Spinal cord (tissue), 10 donors: ENCODE measurements at places on chromosomes 6 and 20.

DNA sequence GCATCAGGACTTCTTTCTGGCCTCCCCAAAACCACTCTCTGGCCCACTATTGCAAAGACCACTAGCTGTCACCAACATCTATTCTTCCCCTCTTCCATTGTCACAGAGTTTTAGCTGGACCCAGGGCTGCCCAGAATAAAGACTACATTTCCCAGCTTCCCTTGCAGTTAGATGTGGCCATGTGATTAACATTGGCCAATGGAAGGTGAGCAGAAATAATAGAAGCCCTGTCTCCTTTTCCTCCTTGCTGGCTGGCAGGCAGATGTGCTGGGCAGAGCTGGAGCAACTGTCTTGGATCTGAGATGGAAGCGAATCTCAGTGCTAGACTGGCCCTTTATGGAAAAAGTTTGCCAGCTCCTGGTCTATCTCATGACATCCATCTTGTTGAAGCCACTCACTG lies 97.0 kb downstream of the KCNB1 start:
- peak; percentile 84 for DNase-seq

- DNase-seq, result no peak
Observed at GRCh38 chr20:53413186-53413631, 180.4 kb downstream of the ZNF217 start.

DNA sequence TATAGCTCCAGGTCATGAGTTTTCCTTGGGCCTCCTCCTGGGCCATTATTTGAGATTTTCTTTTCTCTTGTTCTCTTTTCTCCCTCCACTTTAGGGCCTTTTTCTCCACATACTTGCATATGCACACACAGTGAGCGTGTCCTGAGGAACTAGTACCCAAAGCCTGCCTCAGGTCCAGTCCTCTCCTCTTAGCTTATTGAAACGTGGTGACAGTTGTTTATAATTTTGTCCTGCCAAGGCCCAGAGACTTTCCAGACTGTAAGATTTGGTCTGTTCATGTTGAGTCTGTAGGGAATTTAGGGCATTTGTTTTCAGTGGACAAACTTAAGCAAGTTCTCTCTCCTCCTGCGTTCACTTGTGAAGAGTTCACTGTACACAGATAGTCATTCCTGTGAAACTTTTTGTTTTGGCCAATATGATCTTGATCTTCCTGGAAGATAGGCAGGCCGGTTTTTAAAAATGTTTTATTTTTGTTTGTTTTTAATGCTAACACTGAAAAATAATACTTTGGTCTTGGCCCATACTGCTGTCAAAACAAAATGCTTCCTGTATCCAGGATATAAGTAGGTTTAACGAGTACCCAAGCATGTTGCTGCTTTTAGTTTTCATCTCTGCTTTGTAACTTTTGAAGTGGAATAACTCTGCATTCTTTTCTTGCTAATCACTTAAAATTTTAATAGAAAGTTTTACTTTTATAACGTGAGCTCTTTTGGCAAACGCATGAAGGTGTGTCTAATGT lies 20.7 kb downstream of the LRRC1 start:
- DNase-seq, result no peak

- DNase-seq, result no peak
Observed at GRCh38 chr6:142377497-142377848, 75.7 kb downstream of the ADGRG6 start.

DNA sequence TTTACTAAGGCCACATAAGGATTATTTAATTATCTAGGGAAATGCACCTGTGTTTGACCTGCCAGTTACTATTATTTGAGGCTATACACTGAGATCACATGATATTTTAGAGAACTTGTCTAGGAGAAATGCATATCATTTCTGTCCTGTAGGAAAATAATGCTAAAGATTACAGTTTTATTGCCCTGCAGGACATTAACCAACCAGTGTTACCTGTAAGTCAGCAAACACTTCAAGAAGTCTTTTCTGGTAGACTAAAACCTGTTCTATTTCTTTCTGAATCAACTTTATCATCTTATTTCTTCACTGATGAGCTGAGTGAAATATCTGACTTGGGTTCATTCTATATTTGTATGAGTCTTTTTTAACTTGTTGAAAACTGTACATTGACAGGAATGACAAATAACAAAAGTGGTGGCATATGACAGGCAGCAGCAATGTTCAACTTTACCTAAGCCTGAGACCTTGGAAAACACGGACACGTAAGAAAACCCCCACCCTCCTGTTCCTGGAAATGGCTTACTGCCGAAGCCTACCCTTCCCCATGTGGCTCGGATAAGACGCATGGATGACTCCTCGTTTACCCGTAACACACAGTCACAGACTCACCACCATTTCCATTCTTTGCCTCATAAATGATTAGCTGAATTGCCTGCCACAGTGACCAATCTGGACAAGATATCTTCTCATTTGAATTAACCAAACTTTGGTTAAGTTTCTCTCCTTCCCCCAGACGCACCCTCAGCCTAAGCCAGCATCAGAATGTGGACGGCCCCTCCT lies 118.0 kb upstream of the CD93 start:
- no peak for DNase-seq

DNA sequence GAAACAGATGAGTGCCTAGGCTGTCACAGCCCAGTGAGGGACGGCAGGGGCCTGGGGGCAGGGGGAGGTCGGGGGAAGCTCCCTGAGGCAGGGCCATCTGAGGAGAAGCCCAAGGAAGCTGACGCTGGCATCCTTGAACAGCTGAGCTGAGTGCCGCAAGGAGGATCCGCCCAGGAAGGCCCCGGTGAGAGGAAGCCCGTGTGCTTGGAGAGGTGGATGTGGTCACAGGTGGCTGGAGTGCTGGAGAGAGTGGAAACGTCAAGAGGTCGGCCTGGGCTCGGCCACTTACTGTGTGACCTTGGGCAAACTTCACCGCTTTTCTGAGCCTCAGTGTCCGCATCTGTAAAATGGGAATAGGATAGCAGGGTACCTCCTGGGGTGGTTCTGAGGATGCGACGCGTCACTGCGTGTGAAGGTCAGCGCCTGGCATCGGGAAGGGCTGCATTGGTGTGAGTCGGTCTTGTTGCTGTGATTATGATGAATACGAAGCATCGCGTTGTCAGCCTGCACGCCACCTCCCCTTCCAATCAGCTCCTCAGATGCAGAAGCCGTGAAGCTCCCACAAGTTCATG lies 116.1 kb upstream of the PTPN1 start:
- DNase-seq, result no peak

DNA sequence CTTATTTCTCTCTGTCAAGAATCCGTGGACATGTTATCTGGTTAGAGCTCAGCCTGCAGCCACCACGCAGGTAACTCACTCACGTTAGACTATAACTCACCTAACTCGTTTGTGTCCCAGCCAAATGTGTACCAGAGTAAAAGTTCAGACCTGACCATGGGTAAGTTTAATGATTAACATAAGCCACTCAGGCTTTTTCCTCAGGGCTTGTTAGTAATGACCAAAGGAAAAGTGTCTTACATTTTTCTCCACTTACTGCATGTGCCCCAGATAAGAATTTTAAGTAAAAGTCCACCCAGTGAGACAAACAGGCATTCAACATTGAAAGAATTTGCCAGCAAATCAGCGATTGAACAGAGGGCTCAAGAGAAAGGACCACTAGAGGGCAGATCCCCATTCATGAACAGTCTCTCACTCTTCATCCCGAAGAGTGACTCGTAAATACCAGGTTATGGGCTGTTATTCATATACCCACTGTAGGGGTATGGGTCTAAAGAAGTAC lies at the start of gene PKHD1:
TSS of gene PKHD1 (minus strand) at position 116 of the 502 bp plus-strand sequence. CDS start 2,680 bp downstream, outside the sequence.
- no peak for DNase-seq

DNA sequence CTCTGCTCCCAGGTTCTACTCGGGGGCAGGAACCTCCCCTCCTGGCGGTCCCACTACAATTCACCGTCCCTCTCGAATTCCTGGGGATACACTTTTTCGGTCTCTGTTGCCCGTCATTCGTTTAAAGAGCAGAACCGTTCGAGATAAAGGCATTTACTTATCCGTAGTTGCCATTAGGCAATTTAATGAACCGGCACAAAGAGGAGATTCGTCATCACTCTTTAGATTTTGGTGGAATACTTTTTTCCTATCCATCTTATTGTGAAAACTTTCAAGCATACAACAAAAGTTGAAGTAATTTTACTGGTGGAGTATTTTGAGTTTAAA lies 1.2 kb upstream of the CD24 start:
- no peak for DNase-seq

DNA sequence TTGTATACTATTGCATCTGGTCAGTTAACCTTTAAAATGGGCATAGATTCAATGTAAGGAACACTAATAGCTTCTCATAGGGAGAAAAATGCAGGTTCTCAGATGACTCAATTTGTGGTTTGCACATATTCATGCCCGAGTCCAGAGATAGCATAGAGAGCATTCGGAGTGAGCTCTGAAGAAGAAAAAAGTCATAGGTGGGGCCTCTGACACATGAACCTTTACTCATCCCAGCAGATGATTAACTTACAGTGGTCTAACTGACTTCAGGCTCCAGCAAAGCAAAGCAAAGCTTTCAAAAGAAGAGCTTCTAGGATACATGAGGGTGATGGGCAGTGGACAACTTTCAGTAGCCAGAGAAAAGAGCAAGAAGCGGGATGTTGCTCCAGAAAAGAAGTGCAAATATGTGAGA lies 55.3 kb upstream of the BTN3A2 start:
- no peak for DNase-seq

GRCh38 chr6:40210628-40211056 lies 276.4 kb upstream of the MOCS1 start:
- DNase-seq, result peak; percentile 43

DNA sequence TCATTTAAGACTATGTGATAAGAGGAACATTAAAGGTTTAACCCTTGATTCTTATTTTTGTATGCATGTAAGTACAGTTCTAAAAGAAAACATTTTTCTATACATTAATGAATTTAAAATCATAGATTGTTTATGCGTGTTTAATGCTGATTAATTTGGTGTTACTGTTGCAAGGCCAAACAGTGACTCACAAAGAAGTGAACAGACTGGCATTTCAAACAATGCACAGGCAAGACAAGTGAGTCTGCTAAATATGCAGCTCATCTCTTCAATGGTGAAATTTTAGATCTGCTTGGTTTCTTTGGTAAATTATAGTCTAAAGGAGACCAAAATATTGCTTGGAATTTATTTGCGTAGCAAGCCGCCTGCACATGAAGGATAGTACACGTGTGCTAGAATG lies 417.4 kb upstream of the SOX4 start:
- no peak for DNase-seq

- no peak for DNase-seq
Observed at GRCh38 chr20:16007164-16007563, 566.1 kb downstream of the KIF16B start.

DNA sequence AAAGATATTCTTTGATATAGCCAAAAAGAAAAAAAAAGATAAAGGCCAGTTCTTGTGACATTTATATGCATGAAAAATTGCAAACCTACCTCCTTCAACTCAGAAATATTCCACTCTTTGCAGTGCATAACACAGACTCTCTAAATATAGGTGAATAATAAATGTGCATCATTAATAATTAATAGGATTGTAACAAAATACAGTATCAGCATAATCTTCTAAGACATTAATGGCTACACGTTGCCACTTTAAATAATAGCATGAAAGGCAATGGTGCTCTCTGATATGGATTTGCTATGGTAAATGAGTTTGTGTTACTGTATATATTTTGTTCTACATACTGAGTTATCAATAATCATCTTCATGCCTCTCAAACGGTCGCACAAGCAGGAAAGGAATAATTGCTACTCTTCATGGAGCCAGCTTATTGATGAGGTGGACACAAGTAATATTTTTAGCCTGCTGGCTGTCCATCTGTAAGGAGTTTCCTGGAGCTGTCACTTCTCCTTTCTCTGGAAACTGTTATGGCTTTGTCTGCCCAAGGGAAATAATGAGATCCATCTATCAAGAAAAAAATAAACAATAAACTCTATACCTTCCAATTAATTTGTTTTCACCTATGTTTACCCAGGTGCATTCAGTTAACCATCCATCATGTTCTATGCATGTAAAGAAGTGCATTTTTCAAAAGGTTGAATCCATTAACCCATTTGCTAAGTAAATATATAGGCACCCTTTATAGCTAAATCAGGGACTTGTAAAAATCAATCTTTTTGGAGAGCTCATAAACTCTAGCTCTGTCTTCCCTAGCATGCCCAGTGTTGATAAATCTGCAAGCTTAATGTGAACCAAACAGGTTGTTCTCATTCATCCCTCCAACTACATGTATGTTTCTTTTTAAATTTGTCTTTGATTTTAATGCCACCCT lies 253.0 kb downstream of the NKAIN2 start:
- no peak for DNase-seq

DNA sequence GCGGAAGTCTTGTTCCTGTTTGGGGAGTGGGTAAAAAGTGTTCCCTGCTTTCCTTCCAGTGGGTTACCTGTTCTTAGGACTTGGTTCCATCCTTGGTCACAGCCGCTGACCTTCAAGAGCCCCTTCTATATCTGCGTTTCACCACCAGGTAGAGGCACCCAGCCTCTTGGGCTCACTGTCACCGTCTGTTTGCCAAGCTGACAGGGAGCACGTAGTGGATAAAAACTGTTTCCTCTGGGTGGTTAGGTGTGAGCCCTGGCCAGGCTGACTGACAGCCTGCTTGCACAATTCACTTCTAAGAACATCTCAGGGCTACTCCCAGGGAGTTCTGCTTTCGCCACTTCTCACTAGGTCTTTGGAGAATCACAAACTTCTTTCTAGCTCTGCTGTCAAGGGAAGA lies 1.8 kb upstream of the JPH2 start:
- no peak for DNase-seq

GRCh38 chr20:38932457-38933120 lies 6.4 kb downstream of the FAM83D start:
- DNase-seq, result no peak

DNA sequence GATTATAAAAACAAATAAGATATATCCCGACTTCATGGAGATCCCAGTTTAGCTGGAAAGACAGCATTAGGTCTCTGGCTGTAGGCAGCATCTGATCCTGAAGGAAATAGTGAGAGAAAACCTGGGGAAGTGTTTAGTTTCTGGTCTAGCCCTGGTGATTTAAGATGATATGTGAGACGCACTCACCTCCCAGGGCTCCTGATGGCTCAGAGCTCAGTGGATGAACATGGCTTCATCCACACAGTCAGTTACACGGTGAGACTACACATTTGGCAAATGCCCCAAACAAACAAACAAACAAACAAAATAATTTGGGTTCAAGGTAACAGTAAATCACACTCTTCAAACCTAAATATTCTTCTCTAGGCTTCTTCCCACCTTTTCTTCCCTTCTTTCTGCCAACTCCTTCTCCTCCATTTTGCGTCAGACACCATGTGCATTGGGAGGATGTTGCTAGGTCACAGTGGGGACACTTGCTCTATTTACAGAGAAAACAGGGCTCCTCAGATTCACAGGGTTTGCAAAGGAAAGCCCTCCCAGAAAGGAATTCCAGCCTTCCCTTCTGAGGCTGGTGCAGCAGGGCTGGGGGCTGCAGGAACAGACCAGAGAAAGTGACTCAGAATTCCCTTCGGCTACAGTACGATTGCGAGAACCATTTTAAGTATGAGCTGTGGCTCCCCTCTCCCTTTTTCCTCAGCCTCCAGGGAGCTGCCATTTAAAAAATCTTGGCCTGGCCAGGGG lies 59.6 kb upstream of the SALL4 start:
- no peak for DNase-seq
